Muscle of back (tissue), 13 donors: ENCODE measurements at places on chromosomes 16 and 17. TPM values are rescaled to one million over a fixed set of nuclear protein-coding genes. Genes with fewer than 3 reads are reported as not detected.

GRCh38 chr16:79826732-79827475, 226.4 kb upstream of the MAF start:
- peak; percentile 72 for DNase-seq

GRCh38 chr16:4183237-4184037, 58.4 kb downstream of the SRL start:
- peak; percentile 98 for DNase-seq

GRCh38 chr16:57788252-57788841, 13.9 kb downstream of the KIFC3 start:
- DNase-seq = no peak

- no peak for DNase-seq
Measured at GRCh38 chr17:61475726-61476125, 23.5 kb downstream of the TBX4 start.

CYLD gene
- polyA plus RNA-seq = 20.4 TPM

DNA sequence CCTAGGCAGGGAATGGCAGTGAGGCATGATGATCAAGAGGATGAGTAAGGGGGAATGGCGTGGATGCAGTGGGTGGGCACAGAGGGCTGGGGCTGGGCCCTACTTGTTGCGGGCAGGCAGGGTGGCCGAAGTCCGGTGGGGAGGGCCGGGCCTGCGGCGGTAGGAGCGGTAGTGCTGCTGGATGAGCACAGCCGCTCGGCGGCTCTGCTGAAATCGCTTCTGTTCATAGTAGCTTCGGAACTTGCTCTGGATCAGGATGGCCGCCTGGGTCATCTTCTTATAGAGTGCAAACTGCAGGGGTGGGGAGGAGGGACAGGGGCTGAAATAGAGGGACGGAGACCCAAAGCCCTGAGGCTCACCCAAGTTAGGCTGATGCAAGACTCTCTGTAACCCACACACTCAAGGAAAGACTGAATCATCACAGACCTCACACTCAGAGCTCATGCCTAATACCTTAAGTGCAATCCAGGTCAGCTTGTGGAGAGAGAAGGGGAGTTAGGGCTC, 1.5 kb upstream of the SPAG7 start:
- DNase-seq = no peak

IL21R gene
- polyA plus RNA-seq = 0.33 TPM

DNA sequence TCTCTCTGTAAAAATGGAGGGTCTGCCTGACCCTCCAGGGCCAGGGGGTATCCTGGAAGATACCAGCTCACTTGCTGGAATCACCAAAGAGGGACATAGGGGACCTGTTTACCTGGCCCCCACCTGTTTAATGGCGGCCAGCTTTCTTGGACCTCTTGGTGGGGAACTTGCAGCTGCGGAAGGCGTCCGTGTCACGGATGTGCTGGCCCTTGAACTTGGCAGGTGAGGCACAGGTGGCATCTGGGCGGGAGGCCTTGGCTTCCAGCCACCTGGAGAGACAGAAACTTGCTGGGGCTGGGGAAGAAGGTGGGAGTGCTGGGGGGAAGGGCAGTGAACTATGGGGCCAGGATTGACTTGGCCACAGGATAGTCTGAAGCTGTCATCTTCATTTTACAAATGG, 3.5 kb downstream of the CHAD start:
- DNase-seq = no peak

ELMO3 gene
- 1.5 TPM for polyA plus RNA-seq

DNA sequence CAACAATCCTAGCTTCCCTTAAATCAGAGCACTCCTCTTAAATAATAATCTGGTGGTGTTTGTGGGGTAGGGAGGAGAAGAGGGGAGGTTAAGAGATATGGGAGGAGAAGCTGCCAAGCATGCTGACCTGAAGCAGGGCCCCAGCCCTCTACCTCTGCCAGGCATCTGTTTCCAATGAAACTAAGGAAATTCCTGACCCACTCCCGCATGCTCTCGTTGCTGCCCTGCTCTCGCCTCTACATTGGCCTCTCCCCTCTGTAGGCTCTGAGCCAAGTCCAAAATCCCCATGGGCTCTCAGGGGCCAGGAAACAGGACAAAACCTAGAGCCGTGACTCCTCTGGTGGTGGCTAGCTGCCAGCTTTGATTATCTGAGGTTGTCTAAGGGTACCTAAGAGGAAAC, 559.5 kb upstream of the CDH11 start:
- DNase-seq = no peak

CCL16 gene
- 0.17 TPM for polyA plus RNA-seq

KCNJ18 gene
- polyA plus RNA-seq = not detected

DNA sequence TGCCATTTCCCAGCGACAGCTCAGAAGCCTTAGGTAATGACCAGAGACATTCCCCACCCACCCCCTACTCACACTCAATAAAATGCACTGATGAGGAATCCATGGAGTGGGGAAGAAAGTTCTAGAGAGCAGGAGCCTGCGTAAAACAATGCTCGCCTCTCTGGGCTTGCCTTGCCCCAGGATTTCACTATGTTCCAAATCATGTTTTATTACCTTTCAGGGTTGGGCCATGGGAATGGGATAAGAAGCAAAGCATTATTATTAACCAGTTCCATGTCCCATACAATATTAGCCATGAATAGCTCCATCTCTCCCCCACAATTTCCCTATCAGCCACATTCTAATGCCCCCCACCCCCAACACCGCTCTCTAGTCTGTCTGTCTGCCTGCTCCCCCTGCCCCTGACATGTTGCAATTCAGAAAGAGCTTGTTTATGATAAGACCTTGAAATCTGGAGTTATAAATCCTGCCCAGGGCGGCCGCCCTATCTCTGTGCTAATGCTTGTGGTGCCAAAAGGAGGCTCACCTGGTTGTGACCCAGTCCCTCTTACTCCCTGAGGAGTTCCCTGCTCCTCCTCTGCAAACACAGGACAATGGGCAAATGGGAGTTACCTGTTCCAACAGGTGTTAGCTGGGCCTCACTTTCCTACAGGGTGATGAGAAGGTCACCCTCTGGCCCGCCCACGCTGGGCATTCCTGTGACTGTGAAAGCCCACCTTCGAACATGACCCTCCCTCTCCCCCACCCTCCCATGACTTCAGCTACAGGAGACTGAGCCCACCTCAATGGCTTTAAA, 28.0 kb upstream of the DDX52 start:
- no peak for DNase-seq

DNA sequence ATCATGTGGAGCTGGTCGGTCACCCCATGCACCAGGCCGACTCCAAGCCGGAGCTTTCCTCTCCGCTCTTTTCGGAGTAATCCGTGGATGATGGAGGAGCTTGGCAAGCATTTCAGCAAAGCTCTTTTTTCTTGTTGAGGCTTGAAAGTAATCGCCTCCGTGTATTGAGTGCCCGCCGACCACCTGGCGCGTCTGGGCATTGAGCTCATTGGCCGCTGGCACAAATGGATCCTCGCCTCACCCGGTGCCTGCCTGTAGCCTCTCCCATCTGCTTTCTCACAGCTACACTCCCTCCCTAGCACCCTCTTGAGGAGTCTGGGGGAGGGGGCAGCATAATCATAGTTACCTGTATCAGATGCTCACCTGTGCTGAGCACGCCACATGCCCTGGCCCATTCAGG, 148.9 kb downstream of the CMIP start:
- no peak for DNase-seq

GRCh38 chr17:69093279-69093789, 32.6 kb upstream of the ABCA9 start:
- no peak for DNase-seq
